ENCODE measurements at places on chromosomes 12 and 14.

DNA sequence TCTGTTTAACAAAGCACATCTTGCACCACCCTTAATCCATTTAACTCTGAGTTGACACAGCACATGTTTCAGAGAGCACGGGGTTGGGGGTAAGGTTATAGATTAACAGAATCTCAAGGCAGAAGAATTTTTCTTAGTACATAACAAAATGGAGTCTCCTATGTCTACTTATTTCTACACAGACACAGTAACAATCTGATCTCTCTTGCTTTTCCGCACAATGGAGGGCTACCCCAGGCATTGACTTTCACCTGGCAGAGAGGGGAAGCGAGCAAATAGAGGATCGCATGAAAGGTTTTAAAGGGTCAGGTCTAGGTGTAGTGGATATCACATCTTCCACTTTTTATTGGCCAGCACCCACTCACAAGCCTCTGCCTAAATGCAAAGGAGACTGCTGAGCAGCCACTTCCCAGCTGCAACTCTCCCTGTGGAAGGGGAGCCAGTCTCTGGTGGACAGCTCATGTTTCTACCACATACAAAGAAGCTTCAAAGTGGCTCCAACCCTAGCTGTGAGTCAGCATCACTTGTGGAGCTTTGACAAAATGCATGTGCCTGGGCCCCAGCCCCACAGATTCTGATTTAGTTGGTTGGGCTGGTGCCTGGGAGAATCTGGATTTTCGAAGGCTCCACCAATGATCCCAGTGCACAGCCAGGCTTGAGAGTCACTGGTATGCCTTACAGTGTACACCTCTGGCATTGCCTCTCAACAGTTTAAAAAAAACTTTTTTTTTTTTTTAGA is 7.2 kb upstream of the FNTB start:
- DNase-seq, result no peak

- no peak for DNase-seq
Measured at GRCh38 chr14:100025111-100025510, 40.1 kb upstream of the EVL start.

GRCh38 chr14:68199554-68200151 is 380.1 kb downstream of the RAD51B start:
- DNase-seq, result peak; percentile 86

DNA sequence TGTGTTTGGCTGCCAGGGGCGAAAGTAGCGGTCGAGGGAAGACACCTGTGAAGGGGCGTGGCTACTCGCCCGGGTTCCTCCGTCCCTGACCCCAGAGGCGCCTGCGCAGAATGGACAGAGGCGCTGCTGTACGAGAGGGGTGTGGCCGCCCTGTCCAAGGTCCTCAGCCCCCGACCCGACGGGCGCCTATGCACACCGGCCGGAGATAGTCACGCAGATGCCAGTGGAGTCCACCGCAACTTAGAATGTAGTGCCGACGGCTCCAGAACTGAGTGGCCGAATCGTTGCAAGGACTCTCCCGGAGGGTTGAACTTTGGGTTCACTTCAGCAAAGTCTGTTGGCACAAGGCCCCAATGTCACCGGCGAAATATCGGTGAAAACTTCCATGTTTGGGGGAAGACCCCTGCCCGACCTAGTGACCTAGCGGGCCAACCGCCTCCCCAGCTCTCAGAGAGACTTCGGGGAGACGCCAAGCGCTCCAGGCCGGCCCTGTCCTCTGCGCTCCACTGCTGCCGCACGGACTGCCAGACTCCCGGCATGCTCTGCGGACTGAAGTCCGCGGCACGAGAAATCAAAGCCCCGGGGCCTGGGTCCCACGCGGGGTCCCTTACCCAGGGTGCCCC is 541 bp upstream of the RNU6-7 start:
- DNase-seq, result peak; percentile 62

GRCh38 chr12:79294590-79294989 is 396.2 kb downstream of the PAWR start:
- DNase-seq, result no peak

GRCh38 chr14:34181338-34181737 is 230.5 kb upstream of the EGLN3 start:
- no peak for DNase-seq

- DNase-seq, result no peak
Measured at GRCh38 chr12:112577473-112578329, 159.0 kb downstream of the PTPN11 start.

DNA sequence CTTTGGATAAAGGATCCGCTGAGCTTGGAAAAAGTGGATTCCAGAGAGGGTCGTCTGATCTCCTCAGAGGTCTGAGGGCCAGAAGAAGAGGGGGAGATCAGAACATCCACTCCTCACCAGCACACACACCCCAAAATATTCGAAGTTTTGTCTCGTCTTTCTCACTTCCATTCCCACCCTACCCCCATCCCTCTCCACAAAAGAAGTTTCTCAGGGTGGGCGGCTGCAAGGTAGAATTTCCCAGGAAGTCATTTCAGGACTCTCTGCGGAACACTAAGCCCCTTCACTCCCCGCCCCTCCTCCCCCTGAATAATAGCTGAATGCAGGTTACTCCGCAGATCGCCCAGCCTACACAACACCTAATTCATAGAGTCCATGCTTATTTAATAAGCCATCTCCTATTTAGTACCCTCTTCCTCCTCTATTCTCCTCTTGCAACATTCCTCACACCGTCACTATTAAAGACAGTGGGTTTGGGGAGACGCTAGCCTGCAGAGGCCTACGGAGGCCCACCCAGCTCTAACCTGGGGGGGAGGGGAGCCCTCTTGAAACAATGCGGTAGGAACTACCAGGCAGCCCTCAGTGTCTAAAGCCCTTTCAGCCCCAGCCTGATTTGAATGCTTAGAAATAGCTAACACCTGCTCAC is 649 bp upstream of the SALL2 start:
- DNase-seq, result no peak

- DNase-seq, result no peak
Measured at GRCh38 chr12:9127936-9128663, 12.4 kb upstream of the A2M start.

- no peak for DNase-seq
Measured at GRCh38 chr12:107144990-107145389, 51.6 kb upstream of the CRY1 start.

GRCh38 chr12:93125126-93125525 is 196.0 kb upstream of the EEA1 start:
- no peak for DNase-seq

- peak; percentile 13 for DNase-seq
Measured at GRCh38 chr14:36967892-36968555, 204.4 kb downstream of the SLC25A21 start.

DNA sequence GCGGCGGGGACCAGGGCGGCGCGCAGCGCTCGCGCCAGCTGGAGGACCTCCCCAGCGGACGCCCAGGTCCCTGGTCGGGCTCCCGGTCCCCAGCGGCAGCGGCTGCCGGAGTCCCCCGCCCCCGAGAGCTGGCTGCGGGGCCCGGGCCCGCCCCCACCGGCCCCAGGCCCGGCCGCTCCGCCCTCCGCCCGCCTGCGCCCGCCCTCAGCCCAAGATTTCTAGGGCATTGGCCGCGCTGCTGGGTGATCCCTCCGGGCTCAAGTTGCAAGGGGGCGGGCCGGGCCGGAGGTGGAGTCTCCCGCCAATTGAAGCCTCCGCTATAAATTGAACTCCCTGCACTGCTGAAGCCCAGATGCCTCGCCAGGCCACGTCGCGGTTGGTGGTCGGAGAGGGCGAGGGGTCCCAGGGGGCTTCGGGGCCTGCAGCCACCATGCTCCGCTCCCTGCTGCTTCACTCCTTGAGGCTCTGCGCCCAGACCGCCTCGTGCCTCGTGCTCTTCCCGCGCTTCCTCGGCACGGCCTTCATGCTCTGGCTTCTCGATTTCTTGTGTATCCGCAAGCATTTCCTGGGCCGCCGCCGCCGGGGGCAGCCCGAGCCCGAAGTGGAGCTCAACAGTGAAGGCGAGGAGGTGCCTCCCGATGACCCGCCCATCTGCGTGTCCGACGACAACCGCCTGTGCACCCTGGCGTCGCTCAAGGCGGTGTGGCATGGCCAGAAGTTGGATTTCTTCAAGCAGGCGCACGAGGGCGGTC is at the start of gene DIO3:
Gene DIO3, plus strand, starts transcription at position 351 of the 752 bp plus-strand sequence.
- DNase-seq, result no peak

- no peak for DNase-seq
Measured at GRCh38 chr12:121634836-121635235, 8.5 kb downstream of the ORAI1 start.

GRCh38 chr14:63438065-63438757 is 105.0 kb downstream of the PPP2R5E start:
- DNase-seq, result peak; percentile 90

- DNase-seq, result no peak
Measured at GRCh38 chr14:72741826-72742117, 152.1 kb downstream of the DPF3 start.

- no peak for DNase-seq
Measured at GRCh38 chr12:48164451-48164850, 7.1 kb upstream of the ASB8 start.

GRCh38 chr12:127925971-127926370 is 341.0 kb upstream of the TMEM132C start:
- DNase-seq, result no peak

DNA sequence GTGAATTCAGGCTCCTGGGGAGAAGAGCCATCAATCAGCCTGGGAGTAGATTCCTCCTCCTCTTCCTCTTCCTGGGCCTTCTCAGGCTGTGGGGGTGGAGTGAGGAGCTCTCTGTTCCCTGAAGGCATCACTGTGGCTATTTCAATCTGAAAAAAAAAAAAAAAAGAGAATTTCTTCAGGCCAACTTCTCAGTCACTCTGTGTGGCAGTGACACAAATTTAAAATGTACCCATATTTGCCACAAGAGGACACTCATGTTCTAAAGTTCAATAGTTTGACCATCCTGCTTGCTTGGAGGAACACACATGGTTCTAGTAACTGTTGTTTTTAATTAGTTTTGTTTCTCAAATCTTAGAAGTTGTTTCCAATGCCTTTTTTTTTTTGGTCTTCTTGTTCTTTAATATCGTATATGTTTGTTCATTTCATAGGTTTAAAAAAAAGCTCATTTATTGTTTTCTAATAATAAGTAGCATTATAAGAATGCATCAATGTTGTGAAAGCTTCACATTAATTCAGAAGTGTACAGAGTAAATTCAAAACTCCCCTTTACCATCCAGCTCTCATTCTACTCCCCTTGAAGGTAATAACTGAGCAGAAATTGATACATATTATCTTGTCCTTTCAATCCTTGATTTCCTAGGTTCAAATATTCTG is 23.3 kb upstream of the CCER1 start:
- DNase-seq, result peak; percentile 37

DNA sequence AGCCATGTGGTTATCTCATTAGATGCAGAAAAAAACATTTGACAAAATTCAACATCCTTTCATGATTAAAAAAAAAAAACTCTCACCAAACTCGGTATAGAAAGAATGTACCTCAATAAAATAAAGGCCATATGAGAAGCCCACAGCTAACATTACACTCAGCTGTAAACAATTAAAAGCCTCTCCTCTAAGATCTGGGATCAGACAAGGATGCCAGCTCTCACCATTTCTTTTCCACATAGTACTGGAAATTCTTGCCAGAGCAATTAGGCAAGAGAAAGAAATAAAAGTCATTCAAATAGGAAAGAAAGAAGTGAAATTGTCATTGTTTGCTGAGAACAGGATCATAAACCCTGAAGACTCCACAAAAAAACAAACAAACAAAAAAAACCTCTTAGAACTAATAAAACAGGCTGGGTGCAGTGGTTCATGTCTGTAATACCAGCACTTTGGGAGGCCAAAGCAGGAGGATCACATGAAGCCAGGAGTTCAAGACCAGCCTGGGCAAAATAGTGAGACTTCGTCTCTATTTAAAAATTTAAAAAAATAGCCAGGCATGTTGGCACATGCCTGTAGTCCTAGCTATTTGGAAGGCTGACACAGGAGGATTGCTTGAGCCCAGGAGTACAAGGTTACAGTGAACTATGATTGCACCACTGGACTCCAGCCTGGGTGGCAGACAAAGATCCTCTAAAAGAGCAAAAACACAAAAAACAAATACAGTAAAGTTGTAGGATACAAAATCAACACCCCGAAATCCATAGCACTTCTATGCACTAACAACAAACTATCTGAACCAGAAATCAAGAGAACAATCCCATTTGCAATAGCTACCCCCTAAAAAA is 114.4 kb downstream of the FOXA1 start:
- no peak for DNase-seq
